ENCODE measurements at places on chromosomes 6 and 20.

DNA sequence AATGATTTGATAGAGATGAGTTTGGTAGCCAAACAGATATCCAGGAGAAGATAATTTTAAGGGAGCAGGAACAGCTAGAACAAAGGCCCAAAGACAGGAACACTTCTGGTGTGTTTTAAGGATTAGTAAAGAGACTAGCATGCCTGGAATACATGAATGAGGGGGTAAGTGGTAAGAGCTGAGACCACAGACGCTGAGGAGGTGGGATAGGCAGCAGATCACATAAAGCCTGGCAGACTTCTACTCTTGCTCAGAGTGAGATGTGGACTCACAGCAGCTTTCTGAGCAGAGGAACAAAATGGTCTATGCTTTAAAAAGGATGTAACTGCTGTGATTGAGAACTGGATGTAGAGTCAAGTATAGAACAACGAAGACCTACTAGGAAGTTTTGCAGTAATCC, 100.1 kb downstream of the EPHA7 start:
- no peak for DNase-seq

DNA sequence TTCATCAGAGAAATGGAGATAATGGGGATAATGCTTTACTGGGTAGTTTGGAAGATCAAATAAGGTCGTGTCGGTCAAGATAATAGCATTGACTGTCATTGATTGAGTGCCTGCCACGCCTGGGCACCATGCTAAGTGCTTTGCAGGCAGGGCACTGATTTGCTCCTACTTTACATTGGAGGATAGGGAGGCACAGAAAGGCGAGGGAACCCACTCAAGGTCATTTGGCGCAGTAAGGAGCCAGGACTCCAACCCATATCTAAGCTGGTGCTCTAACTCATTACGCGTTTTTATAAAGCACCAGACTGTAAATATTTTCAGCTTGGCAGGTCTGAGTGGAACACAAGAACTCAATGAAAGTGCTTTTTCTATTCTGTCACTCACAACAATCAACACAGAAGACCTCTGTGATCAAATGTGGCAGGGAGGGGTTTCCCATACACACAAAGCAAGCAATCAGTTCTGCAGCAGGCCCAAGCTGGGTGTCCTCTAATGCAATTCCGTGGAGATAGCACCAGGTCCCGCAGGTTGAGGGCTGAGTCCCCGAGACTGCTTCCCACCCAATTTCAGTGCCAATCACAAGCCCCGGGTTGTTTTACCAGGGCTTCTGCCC, 373.6 kb downstream of the CDH26 start:
- no peak for DNase-seq

- DNase-seq, result no peak
Observed at GRCh38 chr6:141719476-141719875, 413.2 kb upstream of the GJE1 start.

- no peak for DNase-seq
Observed at GRCh38 chr6:116572162-116572561, 858 bp downstream of the RWDD1 start.

GRCh38 chr6:93779086-93779841, 359.9 kb upstream of the EPHA7 start:
- DNase-seq, result no peak

- no peak for DNase-seq
Observed at GRCh38 chr6:152462716-152463115, 174.4 kb downstream of the SYNE1 start.

DNA sequence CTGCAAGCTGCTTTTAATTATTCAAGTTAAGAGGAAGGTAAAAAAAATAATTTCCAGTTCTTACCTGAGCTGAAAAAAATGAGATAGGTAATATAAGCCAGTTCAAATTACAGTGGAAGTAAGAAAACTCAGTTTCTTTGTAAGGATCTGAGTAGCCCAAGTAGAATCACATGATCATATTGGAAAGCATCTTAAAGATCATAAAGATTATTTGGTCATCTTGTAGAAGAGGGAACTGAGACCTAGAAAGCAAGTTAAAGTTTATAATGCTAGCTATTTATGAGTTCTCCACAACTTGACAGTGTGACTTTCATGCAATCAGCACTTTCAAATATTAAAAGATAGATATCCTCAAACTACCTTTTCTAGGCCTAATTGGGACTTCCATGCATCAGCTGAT, 80.5 kb downstream of the FARS2 start:
- no peak for DNase-seq

DNA sequence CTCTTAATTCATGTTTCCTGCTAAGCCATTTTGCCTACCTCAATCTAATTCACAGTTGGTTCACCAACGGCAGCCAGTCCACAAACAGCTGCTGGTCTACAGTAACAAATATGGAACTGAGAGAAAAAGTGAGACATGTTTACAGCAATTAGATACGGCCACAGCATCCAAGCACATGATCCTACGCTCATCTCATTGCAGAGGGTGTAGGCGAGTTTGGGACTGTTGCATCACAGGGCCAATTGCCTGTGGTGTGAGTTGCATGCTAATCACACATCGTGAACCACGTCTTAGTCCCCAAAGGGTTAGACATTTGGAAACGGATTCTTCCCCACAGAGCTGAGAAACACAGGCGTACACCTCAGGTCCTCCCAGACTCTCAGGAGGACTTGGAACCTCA, 166.9 kb downstream of the EYA2 start:
- no peak for DNase-seq

GRCh38 chr6:52065621-52066020, 21.8 kb downstream of the PKHD1 start:
- DNase-seq, result no peak

DNA sequence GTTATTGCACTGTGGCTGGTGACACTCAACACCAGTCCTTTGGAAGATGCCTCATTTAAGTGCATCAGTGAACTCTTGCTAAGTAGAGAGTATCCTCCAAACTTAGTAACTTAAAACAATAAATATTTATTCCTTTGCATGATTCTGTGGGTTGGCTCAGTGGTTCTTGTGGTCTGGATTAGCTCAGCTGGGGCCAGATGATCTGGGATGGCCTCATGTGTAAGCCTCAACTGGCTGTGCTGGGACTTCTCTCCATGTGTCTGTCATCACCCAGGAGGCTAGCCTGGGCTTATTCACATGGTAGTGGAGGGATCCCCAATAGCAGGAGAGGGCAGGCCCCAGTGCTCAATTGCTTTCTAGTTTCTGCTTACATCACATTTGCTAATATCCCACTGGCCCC, 8.3 kb downstream of the LRRN4 start:
- DNase-seq, result no peak

DNA sequence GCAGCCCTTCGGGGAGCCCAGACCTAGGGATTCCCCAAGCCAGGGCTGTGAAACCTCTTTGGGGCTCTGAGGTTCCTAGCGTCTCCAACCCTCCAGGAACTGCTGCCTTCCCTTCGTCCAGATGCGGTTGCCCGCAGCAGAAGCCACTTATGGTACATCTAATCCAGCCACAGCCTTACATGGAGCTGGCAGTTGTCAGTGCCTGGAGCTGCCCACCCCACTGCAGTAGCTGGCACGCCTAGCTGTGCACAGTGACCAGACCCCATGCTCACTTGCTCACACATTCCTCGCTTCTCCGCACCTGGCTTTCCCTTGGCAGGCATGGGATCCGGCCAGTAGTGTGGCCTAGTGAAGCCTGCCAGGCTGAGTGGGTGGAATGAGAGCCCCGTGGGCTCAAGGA, 547.6 kb downstream of the TBC1D32 start:
- DNase-seq, result no peak

- no peak for DNase-seq
Observed at GRCh38 chr6:45758787-45759471, 256.7 kb downstream of the CLIC5 start.

DNA sequence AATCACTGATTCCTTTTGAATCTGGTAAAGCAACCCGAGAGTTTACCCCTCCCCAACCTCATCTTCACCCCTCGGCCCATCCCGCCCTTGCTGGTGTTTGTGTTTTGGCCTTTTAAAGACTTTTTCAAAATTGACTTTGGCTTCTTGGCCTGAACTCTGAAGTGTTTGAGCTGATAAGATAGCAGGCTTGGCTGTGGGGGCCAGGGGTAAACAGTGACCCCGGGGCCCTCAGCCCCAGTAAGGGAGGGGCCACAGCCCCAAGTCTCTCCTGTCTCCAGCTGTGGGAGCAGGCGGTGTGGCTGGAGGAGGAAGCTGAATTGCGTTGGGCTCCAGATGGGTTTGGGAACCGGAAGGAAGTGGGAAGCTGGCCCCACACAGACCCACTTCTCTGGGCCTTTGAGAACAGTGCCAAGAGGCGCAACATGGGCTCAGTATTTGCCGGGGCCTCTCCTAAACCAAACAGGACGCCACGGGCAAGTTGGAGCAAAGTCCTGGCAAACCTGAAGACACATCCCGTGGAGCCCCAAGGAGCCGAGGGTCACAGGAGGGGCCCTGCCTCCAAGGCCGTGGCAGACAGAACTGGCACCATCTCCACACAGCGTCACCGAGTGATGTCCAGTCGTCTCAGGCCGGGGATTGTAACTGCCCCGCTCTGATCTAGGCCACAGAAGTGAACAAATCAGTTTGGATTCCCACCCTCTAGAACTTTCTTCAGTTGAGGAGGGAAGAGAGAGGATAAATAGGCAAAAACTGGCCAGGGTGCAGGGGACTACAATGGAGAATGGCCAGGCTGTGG, 54.3 kb upstream of the PTPN1 start:
- DNase-seq, result no peak

- DNase-seq, result no peak
Observed at GRCh38 chr20:34794006-34794585, 31.4 kb downstream of the NCOA6 start.

DNA sequence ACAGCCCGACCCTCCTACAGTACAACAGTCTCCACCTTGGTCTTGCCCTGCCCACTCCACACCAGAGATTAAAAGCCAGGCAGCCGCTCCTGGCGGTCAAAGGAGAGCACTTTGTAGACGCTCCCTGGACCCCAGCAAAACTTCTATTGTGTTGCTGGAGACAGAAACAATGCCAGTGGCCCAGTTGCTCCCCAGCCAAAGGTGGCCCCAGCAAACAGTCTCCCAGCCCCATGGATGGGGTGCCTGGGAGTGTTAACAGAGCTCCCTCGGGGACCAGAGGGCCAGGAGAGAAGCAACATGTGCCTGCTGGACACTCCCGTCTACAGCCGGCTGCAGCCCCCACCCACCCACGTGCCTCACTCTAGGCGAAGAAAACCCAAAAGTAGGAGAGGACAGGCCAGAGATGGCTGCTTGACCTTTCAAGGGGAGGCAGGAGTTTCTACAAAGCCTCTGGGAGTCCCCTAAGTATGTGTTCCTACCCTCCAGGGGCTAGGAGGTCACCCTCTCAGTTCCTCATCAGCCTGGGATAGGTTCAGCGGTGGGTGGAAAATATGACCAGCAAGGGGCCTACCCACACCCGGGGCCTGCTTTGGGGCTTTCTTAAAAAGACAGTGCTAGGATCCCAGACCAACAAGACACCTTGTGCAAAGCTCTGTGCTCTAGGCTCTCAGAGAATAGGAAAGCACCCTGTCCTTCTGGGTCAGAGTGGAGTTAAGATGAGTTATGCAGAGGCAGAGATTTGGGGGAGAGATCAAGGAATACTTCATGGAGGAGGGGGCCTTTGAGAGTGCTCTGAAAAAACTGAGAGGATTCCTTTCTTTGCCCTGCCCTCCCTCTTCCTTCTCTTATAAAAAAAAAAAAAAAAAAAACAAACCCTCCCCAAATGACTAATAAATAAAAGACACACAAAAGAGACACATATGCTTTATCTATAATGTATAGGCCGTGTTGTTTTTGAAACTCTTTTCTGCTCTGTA, 19.0 kb upstream of the PREX1 start:
- DNase-seq, result no peak

DNA sequence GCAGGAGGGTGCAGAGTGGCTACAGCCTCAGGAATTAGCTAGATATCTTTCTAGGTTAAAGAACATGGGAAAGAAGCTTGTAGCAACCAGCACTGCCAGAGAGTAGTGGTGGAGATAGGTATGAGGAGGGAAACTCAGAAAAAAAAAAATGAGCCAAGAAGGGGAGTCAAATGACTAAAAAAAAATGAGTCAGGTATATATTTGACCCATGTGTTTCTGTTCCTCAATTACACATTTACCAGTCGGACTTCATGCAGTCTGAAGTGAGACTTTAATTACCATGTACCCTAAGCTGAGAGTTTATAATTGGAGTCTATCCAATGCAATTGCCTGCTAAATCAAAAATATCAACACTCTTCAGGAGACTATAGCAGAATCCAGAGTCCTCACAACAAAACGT, 964.6 kb downstream of the HACE1 start:
- no peak for DNase-seq

- DNase-seq, result no peak
Observed at GRCh38 chr6:6922166-6922565, 185.6 kb upstream of the RREB1 start.

DNA sequence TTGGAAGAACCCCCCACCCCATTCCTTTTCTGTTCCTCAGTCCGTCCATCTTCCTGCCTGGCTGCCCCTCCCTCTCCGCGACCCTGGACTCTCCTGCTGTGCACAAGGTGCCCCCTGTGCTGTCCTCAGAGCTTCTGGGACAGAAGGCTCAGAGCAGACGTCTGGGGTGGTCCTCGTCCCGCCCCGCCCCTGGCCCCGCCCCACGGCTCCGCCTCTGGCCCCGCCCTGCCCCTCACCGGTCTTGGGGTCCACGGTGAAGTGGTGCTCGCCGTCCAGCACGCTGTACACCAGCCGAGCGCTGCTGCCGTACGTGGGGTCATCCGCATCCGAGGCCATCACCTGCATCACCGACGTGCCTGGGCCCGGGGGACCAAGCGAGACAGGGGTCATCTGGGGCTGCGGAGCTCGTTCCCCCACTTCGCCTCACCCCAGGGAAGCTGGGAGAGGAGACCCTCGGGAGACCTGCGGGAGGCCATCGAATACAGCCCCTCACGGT, 81.0 kb downstream of the CDH22 start:
- DNase-seq, result no peak

- DNase-seq, result no peak
Observed at GRCh38 chr6:123529843-123530242, 106.9 kb downstream of the TRDN start.

GRCh38 chr6:2426561-2427340, 181.3 kb upstream of the GMDS start:
- DNase-seq, result no peak

GRCh38 chr20:35091816-35092523, 637 bp downstream of the TRPC4AP start:
- DNase-seq, result no peak

- peak; percentile 20 for DNase-seq
Observed at GRCh38 chr20:25294459-25295385, 46.8 kb downstream of the PYGB start.

DNA sequence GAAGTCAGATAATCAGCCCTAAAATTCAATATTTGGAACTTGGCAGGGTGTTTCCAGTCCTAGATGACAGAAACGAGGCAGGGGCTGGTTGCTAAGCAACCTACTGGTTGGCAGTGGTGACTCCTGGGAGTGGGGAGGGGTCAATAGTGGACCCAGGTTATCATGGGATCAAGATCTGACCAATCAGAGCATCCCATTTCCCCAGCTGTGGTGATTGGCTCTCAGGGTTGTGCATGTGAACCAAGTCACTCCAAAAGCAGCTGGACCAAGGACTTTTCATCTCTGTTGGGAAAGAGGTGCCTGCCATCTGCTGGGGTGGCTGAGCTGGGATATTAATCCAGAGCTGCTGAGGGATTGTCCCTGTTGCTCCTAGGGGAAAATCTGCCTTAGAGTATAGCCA, 253.4 kb downstream of the PREX1 start:
- no peak for DNase-seq

Data from stimulated activated CD8-positive, alpha-beta memory T cell treated with anti-CD3 and anti-CD28 coated beads, Interleukin-2, amount 100 ng/mL, for 1 hour (primary cell).